ENCODE measurements at places on chromosomes 4 and X.

DNA sequence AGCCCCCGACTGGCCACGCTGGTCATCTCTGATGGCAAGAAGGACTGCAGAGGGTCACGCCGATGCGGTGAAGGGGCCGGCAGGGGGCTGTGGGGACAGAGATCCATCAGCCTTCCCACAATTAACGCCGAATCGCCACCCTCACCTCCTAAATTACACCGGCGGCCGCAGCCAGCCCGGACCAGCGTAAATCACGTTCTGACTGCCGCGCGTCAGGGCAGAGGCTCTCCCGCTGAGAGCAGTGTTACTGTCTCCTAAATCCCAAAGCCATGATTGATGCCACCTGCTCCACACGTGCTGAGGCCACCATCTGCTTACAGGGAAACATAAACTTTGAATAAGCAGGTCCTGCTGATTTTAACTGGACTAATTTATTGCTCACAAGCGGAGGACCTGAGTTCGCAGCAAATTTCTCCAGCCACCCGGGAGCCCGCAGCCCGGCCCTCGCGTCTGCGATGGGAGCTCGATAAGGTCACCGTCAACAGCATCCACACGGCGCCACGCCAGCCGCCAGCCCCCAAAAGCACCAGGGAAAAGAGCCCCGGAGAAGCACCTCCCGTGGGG, 127.3 kb upstream of the NKX1-1 start:
- no peak for DNase-seq

GRCh38 chr4:44806071-44806470, 79.7 kb upstream of the GNPDA2 start:
- DNase-seq = no peak

DNA sequence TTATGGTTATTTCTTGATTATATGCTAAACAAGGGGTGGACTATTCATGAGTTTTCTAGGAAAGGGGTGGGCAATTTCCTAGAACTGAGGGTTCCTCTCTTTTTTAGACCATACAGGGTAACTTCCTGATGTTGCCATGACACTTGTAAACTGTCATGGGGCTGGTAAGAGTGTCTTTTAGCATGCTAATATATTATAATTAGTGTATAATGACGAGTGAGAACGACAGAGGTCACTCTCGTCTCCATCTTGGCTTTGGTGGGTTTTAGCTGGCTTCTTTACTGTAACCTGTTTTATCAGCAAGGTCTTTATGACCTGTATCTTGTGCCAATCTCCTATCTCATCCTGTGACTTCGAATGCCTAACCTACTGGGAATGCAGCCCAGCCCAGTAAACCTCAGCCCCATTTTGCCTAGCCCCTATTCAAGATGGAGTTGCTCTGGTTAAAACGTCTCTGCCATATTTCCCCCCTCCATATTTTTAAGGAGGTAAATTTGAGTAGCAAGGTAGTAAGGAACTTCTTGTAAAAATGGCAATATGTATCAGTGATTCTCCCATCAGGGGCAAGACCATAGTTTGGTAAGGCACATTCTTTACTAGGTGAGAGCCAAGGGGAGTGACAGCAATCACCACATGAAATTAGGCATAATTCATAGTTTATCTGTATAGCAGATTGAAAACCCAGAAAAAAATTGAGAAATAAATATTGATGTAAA, 2.6 kb downstream of the CXCL2 start:
- no peak for DNase-seq

DNA sequence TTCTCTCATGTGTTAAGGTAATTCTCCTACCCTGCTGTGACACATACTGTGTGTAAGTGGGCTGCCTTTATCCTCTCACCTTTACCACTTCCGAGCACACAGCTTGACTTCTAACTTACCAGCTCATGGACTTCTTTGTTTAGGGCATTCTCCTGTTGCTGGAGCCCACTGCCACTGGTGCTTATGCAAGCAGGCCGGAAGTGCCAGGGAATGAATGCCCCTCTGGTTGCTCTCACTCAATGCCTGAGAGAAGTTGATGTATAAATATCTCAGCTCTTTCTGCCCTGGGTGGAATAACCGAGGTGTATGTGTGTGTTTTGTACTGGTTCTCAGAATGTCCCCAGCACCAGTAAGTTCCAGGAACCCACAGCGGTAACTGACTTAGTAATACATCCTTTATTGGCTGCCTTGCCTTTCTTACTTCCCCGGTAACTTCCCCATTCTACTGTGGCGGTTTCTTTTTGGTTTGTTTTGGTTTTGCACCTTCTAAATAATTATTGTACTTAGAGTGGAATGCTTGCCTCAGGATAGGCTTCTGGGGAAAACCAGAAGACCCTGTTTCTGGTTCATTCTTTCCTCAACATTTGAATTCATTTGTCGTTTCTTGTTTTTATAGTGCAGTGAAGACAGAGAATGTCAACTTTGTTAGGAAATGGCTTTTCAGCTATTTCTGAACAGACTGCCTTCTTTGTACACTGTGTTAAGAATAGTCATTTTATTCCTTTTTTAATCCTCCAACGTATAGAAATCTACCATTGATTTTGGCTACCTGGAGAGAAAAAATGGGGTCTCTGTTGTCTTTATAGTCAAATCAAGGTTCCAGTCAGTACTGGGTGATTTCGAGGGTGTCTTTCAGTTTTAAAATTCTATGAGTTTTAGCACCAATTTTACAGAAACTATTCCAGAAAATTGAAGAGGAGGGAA, 45.4 kb downstream of the CXorf58 start:
- no peak for DNase-seq

DNA sequence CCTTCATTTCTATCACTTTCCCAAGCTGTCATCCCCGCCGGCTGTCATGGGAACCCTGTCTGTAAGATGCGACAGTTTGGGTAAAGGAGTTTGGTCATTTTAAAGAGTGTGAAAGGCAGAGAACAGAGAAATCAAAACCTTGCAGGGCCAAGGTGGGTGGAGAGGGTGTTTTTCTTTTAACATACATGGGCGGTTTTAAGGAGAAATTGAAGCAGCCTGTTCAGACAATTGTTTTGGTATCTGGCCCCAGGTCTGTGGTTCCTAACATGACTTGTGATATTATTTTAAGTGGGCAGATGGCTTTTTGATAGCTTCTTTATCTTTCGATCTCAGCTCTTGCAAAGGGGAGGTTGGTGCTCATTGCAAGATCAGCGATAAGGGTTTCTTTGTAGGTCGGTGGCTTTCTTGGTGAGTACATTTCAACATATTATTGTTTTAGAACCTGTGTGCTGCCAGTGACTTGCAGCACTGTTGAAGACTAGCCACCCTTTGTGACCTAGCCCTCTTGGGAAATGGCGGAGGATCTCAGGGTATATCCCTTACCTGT, 3.7 kb downstream of the PPP1R3F start:
- no peak for DNase-seq

- DNase-seq = peak; percentile 67
Observed at GRCh38 chr4:167721617-167722486, 370.5 kb upstream of the ANXA10 start.

- DNase-seq = no peak
Observed at GRCh38 chr4:22487328-22487727, 28.5 kb downstream of the ADGRA3 start.

GRCh38 chr4:20428436-20429160, 176.9 kb downstream of the SLIT2 start:
- DNase-seq = no peak

- peak; percentile 27 for DNase-seq
Observed at GRCh38 chrX:29466456-29466855, 748.9 kb upstream of the MAGEB2 start.

DNA sequence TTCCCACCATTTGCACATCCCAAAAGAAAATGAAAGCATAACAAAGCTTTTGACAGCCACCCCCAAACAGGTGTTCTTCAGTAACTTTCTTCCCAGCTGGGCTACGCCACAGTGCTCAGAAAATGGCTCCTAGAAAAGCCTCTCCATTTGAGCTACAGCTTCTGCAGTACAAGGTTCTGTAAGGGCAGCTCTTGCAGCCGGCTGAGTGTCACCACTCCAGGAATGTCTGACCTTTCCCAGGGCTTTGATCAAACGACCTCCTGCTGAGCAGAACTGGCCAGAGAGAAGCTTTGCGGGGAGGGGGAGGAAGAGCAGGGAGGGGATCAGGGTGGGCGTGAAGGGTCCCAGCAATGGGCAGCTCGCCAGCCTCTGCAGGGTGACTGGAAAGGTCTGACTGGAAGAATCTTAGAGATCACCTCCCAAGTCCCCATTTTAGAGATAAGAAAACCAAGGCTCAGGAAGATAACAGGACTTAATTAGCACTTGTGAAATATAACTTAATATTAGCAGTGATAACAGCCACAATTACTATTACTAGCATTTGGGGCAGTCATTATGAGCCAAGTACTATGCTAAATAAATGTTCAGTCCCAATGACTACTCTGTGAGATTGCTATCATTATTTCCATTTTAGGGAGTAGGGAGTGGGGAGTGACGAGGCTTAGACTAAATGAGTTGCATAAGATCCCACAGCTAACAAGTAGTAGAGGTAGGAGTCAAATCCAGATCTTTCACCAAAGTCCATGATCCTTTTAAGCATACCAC, 51.1 kb downstream of the LEF1 start:
- DNase-seq = peak; percentile 17

- DNase-seq = no peak
Observed at GRCh38 chr4:63020661-63021060, 1388.6 kb downstream of the TECRL start.

- no peak for DNase-seq
Observed at GRCh38 chr4:53599632-53600031, 8.3 kb upstream of the LNX1 start.

- no peak for DNase-seq
Observed at GRCh38 chr4:108852691-108853090, 89.8 kb upstream of the ETNPPL start.

DNA sequence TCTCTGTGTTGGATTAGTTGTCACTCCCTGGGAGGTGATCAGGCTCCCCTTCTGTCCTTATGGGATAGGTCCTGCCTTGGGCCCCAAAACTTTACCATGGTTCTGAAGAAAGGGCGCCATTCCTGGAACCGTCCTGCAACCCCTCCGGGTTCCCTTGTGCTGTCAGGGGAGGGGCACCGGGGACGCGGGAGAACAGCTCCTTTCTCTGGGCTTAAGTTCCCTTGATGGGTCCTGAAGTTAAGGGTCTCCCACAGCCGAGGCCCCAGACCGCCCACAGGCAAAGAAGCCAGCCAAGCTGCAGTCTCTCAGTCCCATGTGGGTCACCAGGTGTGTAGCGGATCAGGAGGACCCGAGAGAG, 44.8 kb downstream of the UGT2A3 start:
- no peak for DNase-seq

GRCh38 chrX:129035180-129035579, 488.1 kb downstream of the SMARCA1 start:
- no peak for DNase-seq

DNA sequence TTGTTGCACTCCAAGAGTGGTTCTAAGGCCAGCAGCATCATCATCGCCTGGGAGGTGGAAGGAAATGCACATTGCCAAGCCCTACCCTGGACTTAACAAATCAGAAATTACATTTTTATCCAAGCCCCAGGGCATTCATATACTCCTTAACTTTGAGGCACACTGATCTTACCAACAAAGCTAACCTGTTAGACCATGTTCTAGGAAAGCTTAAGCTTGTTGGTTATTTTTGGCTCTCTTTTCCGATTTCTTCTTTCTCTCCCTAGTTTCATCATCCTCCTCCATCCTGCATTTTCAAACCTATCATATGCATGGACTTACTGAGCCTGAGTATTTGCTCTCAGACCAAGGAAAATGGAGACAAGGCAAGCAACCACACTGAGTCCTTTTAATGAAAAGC, 133.4 kb downstream of the OPHN1 start:
- no peak for DNase-seq

GRCh38 chr4:150974750-150975149, 40.3 kb downstream of the LRBA start:
- DNase-seq = no peak

GRCh38 chr4:124433500-124433899, 279.0 kb downstream of the ANKRD50 start:
- peak; percentile 48 for DNase-seq

DNA sequence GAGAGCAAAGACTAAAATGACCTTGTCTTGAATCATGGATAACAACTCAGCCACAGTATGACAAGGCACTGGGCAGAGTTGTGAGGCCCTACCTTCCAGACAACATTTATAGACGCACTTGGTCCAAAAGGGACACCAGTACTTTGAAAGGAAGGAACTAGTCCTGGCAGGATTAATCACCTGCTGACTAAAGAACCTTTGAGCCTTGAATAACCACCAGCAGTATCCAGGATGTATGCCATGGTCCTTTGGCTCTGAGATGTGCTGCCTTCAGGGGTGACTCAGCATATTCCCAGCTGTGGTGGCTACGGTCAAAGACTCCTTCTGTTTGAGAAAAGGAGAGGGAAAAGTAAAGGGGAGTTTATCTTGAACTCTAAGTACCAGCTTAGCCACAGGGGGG, 118.1 kb upstream of the PRR32 start:
- no peak for DNase-seq

GRCh38 chrX:3393178-3393577, 46.7 kb upstream of the MXRA5 start:
- DNase-seq = no peak

DNA sequence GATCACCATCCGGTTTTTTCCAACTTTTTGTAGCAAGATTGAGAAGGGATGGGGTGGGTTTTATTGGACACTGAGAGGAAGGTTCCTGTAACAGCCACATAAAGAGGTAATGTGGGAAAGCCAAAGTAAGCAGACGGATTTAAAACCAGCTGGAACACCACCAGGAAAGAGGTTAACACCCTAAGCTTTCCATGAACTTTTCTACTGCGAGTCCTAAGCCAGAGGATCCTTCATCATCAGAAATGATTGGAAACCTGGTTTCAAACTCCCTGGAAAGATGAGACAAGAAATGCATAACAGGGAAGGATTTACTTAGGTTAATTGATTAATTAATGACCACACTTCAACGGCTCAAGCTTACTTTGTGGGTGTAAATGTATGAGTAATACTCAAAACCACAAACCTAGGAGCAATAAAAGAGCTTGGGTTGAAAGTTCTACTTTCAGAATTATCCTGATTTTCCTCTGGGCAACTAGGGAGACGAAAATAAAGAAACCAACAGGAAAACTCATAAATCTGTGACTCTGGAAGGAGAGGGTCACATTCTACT, 91.5 kb downstream of the COX18 start:
- no peak for DNase-seq

DNA sequence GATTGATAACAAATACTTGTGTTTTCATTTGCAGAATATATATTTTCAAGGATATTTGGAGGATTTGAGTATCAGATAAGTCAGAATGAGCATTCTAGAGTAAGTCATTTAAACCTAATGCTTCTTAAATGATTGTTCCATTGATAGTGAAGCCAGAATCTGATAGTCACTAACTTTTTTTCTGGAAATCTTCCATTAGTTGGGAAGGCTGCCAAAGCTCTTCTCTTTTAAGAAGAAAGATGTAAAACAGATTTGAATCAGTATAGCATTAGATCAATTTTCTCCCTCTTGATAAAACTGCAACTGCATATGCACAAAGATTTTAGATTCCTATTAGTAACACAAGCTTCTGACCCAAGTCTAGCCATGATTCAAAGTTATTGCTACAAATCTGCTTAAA, 256.7 kb downstream of the SPOCK3 start:
- DNase-seq = no peak

DNA sequence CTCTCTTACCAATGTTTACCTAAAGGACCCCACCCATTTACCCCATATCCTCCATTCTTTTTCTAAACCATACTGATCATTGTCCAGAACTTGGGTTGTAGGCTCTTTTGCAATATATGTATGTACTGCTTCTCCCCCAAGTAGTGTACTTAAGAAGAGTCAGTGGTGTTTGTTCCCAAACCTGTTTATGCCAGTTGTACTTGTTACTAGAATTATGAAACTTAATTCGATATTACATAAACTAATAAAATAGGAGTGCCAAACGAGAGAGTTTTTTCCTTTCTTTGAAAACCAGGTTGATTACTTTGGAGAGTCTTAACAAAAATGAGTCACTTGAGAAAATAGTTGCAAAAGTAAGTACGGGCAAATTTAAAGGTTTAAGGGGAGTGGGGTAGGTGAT, 96.3 kb downstream of the GEMIN8 start:
- no peak for DNase-seq
